ENCODE measurements at places on chromosomes 6 and 20.

- DNase-seq: no peak
Observed at GRCh38 chr6:106027758-106028157, 58.4 kb upstream of the PRDM1 start.

DNA sequence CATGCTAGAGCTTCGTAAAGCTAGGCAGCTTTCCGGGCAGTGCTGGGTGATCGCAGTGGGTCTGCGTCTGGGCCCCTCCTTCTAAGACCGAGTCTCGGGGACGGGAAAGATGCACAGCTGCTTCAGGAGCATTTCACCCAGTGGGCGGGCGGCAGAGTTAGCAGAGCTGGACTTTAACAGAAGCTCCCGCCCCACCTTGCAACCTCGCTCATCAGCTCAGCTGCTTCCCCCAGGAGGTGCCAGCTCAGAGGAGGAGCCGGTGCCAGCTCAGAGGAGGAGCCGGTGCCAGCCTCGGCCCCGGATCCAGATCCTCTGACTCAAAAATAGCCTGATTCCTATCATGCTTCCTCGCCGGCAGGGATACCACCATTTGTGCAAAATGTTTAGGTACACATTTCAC lies 94.5 kb upstream of the RPS6KA2 start:
- no peak for DNase-seq

- no peak for DNase-seq
Observed at GRCh38 chr6:70241991-70242420, 60.9 kb downstream of the COL9A1 start.

DNA sequence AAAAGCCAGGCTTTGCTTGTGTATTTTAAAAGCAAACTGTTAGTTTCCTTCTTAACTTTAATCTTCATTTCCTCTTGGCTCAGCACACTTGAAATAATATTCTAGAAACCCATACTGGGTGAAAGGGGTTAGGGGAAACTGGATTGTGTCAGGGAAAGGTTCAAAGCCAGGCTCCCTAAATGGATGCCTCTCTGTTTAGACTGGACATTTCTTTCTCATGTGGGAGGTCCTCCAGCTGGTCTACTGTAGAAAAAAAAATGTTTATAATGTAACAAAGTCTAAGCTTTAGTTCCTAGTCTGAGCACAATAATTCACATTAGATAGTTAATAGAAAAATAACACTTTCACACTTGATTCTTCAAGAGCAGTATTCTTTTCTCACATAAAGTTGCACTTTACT lies 89.0 kb upstream of the AKIRIN2 start:
- DNase-seq: no peak

DNA sequence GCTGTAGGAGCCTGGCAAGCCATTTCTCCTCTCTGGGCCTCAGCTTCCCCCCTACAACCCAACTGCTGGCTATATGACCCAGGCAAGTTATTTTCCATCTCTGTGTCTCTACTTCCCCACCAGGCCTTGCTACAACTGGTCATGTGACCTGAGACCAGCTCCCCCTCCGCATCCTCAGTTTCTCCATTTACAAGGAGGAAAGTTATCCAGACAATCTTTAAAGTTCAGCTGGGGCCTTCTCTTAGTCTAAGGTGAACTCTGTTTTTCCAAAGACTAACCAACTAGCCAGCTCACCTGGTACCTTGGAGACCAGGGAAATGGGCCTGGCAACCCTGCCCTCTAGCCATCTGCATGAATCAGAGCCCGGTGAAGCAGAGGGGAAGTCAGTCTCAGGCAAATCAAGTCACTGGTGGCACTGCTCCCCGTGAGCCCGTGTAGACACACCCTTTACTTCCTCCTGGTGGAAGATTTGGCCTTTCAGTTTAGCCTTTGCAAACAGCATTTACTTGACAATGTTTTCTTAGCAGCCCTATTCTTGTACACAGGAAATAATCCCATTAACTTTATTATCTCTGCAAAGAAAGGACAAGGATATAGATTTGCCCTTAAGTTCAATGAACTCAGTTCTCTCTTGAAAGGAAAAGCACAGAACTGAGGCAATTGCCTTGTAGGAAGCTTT lies 157.7 kb downstream of the VEGFA start:
- no peak for DNase-seq

- DNase-seq: peak; percentile 47
Observed at GRCh38 chr6:39309942-39310531, 4.2 kb downstream of the KCNK17 start.

DNA sequence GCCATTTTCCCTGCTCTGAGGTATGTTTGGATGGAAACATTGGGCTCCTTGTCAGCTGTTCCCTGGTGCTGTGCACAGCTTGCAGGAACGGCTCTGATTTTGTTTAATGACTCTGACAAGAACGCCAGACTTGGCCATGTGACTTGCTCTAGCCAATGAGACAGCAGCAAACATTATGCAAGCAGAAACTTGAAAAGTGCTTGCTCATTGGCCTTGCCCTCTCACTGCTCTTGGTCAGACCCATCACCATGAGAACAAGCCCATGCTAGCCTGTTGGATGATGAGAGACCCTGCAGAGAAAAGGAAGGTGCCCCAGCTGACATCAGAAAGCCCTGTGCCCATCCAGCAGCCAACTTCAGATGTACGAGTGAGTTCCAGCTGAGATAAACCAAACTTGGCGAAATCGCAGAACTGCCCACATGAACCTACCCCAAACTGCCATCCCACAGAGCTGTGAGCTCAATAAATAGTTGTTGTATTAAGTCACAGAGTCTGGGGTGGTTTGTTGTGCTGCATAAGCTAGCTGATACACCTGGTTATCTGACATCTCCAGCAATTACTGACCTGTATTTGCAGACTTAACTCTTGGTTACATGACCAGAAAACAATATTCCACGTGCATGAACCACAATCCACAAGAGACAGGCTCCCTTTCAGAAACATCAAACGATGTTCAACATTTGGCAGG lies 96.9 kb downstream of the JPH2 start:
- no peak for DNase-seq

- peak; percentile 55 for DNase-seq
Observed at GRCh38 chr6:4059115-4059777, 19.7 kb downstream of the FAM217A start.

GRCh38 chr6:48067148-48067712 lies 43.8 kb downstream of the PTCHD4 start:
- DNase-seq: no peak

DNA sequence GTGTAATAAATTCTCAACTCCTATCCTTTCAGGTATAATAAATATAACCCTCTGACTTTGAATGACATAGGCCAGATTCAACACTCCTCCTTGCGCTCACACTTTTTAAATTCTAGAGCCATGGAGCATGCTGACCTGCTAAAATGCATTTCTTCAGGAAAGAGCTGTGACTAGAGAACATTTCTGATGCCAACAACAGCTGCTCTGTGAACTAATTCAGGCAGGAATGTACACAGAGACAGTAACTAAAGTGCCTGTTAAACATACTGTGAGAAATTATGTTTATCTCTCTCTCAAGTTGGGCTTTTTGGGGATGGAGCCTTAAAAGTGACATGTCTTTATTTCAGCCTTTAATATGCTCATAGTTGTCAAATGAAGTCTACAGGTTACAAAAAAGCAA lies 8.3 kb downstream of the NHSL1 start:
- DNase-seq: no peak

GRCh38 chr6:37503309-37503965 lies 3.7 kb upstream of the CCDC167 start:
- no peak for DNase-seq

GRCh38 chr20:51067792-51068191 lies 44.9 kb upstream of the KCNG1 start:
- DNase-seq: no peak

- peak; percentile 65 for DNase-seq
Observed at GRCh38 chr20:38843346-38843745, 37.8 kb downstream of the PPP1R16B start.

DNA sequence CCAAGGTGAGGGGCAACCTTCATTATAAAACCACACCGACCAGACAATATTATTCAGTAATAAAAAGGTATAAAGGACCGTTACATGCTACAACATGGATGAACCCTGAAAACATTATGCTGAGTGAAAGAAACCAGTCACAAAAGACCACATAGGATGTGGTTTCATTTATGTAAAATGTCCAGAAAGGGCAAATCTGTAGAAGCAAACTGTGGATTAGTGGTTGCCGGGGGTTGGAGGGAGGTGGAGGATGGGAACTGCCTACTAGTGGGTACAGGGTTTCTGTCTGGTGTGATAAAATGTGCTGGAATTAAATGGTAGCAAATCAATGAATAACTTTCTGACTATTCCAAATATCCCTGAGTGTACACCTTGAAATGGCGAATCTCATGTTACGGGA lies 10.2 kb upstream of the PRND start:
- no peak for DNase-seq

- DNase-seq: no peak
Observed at GRCh38 chr20:23683281-23683680, 5.6 kb downstream of the CST4 start.

GRCh38 chr6:159098636-159099106 lies 53.9 kb upstream of the TAGAP start:
- peak; percentile 76 for DNase-seq

DNA sequence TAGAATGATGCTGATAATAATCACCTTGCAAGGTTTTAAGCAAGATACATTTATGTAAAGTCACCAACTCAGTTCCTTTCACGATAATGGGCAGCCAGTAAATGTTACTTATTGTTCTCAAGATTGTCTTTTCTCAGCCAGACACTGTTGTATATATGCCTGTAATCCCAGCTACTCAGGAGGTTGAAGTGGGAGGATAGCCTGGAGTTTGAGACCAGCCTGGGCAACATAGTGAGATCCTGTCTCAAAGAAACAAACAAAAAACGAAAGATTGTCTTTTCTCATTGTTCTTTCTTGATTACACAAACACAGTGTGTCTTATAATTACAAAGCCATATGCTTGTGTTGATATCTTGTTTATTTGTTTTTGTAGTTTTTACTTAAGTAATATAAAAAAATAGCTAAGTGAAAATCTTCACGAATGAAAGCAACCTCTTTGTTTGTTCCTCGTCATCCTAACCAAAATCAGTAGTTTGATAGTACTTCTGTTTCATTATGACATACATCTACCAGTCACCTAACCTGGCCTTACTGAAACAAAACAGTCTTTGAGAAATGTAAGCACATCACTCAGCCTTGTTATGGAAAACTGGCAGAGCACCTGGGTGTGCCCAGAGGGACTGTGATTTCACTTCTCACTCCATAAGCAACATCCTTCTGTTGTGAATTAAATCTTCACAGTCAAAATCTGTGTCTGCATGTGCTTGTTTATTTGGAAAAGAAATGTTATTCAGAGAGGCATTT lies 436.2 kb upstream of the SOX4 start:
- no peak for DNase-seq

GRCh38 chr6:132400883-132401617 lies at the start of gene MOXD1:
TSS of gene MOXD1 (minus strand) at chr6:132401475. CDS start at chr6:132401426, 49 bp downstream.
- DNase-seq: no peak

DNA sequence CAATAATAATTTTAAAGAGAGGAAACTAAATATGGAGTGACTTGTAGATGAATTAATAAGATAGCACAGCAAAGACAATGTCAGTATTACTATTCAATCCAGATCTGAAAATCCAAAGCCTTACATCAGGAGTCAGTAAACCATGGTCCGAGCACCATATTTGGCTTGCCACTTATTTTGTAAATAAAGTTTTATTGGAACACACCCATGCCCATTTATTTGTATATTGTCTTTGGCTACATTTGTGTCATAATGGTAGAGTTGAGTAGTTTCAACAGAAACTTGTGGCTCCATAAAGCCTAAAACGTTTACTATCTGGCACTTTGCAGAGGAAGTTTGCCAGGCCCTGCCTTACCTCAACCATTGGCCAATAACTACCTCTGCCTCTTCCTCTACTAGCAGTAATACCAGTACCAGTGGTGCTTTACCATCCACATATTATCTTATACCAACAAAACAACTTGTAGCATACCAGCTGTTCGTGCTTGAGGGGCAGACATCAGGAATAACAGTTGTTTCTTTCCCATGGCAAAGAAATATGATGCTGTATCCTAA lies 51.8 kb upstream of the SYNJ2 start:
- DNase-seq: no peak

DNA sequence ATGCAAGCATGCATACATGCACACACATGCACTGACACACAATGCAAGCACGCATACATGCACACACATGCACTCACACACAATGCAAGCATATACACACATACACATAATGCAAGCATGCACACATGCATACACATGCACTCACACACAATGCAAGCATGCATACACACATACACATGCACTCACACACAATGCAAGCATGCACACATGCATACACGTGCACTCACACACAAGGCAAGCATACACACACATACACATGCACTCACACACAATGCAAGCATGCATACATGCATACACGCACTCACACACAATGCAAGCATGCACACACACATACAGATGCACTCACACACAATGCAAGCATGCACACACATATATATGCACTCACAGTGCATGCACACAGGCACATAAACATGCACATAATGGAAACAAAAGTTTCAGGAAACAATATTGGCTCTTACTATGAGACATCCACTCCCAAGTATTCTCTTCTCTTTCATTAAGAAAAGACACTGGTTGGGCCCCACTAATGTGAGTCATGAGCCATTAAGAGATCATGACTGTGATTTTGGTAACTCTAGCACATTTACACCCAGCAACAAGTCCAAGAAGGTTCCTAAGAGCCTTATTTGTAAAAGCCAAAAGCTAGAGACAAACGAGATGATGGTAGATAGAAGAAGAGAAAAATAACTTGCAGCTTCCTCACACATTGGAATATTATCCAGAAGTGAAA lies 22.2 kb downstream of the APCDD1L start:
- DNase-seq: no peak

DNA sequence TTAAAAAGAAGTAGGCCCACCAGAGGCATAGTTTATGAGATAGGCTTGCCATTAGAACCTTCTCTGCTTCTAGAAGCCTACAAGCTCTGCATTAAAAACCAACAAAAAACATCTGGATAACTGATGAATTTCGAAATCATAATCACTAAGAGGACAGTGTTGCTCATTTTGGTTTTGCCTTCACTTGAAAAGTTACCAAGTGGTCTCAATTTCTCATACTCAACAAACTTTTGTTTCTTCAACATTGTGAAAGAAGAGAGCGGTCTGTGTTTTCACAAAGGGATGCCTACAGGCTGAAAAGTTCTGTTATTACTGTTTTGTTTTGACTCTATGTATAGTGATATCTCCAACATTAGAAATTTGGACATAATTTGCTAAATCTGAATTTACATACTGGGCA lies 98.9 kb downstream of the PDSS2 start:
- DNase-seq: no peak

DNA sequence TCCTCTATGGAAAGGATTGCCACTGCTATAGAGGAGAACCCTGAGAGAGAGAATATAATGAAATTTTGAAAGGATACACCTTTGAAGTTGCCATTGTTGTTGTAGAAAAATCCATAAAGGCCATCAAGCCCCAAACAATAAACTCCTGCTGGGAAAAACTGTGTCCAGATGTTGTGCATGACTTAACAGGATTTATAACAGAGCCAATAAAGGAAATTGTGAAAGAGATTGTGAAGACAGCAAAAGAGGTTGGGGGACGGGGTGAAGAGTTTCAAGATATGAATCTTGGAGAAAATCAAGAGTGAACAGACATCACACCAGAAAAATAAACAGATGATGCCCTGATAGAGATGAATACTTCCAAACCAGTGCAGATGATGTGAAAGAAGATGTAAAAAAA lies 396.4 kb downstream of the BCKDHB start:
- DNase-seq: no peak

- DNase-seq: no peak
Observed at GRCh38 chr6:47749757-47750156, 32.1 kb upstream of the OPN5 start.

- DNase-seq: no peak
Observed at GRCh38 chr6:154822947-154823558, 89.8 kb downstream of the SCAF8 start.
